ENCODE measurements at places on chromosomes 5 and 9. TPM values are rescaled to one million over a fixed set of nuclear protein-coding genes. Genes with fewer than 3 reads are reported as not detected.

- DNase-seq: no peak
Measured at GRCh38 chr5:139245637-139246339, 47.6 kb upstream of the SIL1 start.

GRCh38 chr9:126361810-126362238 lies 35.2 kb downstream of the MVB12B start:
- DNase-seq: no peak

The PSAT1 gene
- 18.6 TPM for total RNA-seq

The ZNF367 gene
- total RNA-seq: 1.1 TPM

The INSL4 gene
- total RNA-seq: not detected

GRCh38 chr9:122138560-122139268 lies 20.9 kb downstream of the NDUFA8 start:
- no peak for DNase-seq
